RPMI7951 (cell line): ENCODE measurements at places on chromosomes 7 and 10.

GRCh38 chr10:129579228-129579627 lies 112.2 kb downstream of the MGMT start:
- no peak for DNase-seq

DNA sequence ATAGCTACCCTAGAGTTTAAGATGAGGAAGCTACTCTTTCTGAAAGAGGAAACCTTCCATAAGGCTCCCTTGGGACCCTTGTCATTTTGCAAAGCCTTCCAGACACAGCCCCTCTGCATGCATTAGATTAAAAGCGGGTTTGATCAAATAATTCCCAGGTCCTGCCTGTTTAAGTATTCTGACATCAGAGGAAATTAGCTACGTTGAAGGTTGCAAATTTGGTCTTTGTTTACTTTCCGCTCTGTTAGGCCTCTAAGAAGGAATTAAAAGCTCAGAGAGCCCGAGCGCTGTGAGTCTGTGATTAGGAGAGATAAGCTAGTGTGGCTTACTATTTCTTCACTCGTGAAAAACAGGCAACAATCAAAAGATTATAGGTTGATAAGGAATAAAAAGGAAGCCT lies 1.4 kb upstream of the THSD7A start:
- no peak for DNase-seq

DNA sequence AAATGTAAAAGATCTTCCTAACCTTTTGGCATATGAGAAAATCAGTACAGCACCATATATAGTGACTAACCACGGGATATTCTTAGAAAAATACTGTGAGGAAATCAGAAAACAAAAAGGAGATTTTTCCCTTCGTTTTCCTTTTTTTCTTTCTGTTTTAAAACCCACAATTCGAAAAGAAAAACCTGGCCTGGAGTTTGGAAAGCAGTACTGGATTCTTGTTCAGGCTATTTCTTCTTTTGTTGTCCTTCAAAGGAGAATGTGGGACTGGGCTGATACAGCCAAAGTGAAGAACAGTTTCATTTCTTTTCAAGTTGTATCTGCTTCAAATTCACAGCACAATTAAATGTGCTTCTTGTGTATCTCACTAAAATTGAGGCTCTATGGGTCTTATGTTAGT lies 156.8 kb upstream of the PHYHIPL start:
- DNase-seq: peak; percentile 18

DNA sequence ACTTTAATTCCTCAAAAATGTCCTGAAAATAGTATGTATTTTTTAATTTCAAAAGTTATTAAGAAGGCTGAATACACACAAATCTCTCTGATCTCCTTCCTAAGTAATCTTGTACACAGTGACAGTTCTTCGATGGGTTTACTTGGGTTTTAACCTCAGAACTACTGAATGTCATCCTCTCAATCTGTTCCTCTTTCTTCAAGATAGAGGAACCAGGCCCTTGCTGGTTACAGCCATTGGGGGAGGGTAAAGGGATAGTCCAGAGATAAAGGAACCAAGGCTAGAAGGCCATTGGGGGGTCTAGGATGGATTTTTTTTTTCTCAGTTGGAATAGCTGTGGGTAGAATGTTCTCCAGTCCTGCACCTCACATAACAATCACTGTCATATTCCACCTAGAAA lies 224.9 kb downstream of the SKIDA1 start:
- DNase-seq: no peak

DNA sequence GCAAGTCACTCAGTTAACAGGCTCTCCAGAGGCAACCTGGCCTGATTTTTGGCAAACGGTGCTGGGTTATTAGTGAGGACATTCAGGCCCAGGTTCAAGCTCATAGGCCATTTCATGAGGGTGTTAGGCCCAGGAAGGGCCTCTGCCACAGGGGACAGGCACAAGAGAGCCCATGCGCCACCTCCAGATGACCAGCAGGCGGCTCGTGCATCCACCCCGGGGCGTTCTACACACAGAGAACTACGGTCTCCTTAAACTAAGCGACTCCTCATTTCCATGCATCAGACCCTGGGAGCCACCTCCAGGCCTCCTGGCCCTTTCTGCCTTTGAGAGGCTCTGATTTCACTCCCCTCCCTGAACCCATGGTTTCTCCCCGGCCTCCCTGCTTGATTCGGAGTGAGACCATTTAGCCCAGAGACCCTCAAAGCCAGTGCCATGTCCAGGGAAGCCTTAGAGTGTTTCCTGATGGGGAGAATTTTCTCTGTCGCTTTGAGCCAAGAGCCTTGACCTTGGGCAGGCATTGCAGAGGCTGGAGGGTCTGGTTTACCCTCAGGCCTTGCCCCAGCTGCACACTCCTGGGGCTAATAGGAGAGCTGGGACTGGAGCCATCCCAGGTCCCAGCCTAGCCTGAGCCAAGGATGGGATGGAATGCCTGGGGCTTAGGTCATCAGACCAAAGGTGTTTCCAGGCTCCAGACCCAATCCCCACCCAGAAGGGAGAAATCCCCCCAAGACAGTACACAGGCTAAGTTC lies 188.0 kb downstream of the GRID1 start:
- DNase-seq: no peak
